ENCODE measurements at places on chromosomes 5 and 9. TPM values are rescaled to one million over a fixed set of nuclear protein-coding genes. Genes with fewer than 3 reads are reported as not detected.

- no peaks in the 10 kb centered on the region for H3K27me3 ChIP-seq
- no peaks in the 10 kb centered on the region for H3K4me1 ChIP-seq
- no peak overlapping the region for H3K27ac ChIP-seq
Observed at GRCh38 chr5:173953528-173954090, 35.4 kb upstream of the C5orf47 start.

DNA sequence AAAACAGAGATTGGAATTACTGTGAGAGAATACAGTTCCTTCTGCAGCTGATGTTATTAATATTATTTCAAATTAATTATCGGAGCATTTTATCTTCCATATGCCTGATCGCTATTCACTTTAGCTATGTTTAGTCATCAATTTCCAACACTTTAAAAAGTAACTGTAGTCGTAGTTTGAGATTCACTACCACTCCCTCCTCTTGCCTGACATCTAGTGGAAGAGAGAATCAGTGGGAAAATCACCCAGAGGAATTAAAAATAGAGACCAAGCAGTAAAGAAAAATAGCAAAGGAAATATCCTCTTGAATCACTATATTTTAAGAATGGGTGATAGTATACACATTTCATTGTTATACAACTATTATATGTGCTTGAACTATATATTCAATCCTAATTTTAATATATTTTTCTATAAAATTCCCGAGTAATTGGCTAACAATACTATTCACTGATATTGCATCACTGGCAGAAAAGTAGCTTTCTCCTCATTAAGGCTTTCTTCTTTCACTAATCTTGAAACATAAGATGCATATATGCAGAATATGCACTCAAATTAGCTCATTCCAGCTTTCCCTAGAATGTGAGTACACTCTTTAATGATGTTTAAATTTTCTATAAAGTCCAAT is 708.7 kb downstream of the CDH9 start:
- H3K4me3 ChIP-seq = no peak overlapping the region
- no peaks in the 10 kb centered on the region for H3K27me3 ChIP-seq
- H3K4me1 ChIP-seq = no peaks in the 10 kb centered on the region
- H3K27ac ChIP-seq = no peak overlapping the region
- no peak for DNase-seq
- H3K36me3 ChIP-seq = no peaks in the 10 kb centered on the region

DNA sequence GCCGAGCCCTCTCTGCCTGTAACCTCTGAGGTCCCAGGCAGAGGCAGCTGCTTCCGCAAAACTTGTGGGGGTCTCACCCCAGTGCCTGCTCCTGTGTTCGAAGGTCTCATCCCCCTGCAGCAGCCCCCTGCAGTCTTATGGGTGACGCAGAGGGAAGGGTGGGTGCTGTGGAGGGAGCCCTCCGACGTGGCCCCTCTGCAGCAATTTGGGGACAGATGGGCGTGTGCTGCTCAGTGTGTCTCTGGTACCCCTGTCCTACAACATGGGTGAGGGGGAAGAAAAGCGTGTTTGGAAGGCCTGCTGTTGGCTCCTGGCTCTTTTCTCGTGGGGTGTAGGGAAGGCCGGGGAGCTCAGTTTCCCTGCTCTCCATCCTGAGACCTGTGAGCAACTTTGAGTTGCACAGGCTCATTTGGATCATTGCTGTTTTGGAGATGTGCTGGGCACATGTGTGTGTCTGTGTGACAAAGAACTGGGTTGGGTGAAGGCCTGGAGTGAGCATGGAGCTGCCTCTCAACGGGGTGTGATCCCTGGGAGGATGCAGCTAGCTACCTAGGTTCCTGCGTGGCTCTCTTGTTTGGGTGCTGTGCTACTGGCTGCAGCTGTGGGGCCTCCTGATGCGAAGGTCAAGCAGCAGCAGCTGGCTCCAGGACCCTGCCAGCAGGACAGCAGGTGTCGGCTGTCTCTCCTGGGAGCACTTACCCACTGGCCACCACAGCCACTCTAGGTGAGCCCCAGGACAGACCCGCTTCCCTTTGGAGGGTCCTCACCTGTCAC is 179.6 kb upstream of the PITX1 start:
- no peaks in the 10 kb centered on the region for H3K27me3 ChIP-seq
- H3K4me1 ChIP-seq = peaks cover 36% of the 10 kb centered on the region
- no peak overlapping the region for H3K4me3 ChIP-seq

DNA sequence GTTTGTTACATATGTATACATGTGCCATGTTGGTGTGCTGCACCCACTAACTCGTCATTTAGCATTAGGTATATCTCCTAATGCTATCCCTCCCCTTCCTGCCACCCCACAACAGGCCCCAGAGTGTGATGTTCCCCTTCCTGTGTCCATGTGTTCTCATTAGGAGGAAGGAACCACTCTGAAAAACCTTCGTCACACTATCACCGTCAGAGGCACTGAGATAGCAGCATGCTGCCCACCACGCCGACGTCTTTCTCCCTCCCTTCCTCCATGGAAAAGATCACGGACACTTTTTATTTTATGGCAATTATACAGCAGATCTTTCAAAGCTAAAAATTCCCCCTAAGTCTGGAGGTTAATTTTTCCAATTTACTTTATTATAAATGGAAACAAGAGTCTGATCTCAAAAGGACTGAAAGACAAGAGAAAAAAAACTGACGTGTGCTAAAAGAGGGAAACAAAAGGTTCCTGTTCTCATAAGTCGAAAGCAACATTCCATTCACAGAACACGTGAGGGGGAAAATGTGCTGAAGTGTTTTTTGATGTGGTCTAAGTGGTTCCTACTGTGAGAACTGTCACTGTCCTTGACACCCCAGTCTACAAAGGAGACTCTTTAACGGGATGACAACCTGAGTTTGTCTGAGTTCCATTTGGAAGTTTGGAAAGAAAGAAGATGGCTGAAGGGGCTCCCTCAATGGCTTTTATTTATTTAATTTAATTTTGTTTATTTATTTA is 339.7 kb upstream of the IRX2 start:
- DNase-seq = no peak
- H3K4me3 ChIP-seq = no peak overlapping the region
- no peaks in the 10 kb centered on the region for H3K4me1 ChIP-seq
- no peaks in the 10 kb centered on the region for H3K36me3 ChIP-seq
- H3K27me3 ChIP-seq = no peaks in the 10 kb centered on the region

- H3K36me3 ChIP-seq = peaks cover 18% of the 10 kb centered on the region
- DNase-seq = no peak
- peak overlapping the region; percentile 62 for H3K4me3 ChIP-seq
- H3K27ac ChIP-seq = no peak overlapping the region
- H3K27me3 ChIP-seq = no peaks in the 10 kb centered on the region
- H3K4me1 ChIP-seq = peaks cover 17% of the 10 kb centered on the region
Observed at GRCh38 chr5:1343931-1344901, 683 bp downstream of the CLPTM1L start.

- H3K4me3 ChIP-seq = no peak overlapping the region
- no peaks in the 10 kb centered on the region for H3K27me3 ChIP-seq
- no peak overlapping the region for H3K27ac ChIP-seq
Observed at GRCh38 chr5:14256756-14257393, 113.7 kb downstream of the TRIO start.

- H3K27me3 ChIP-seq = no peaks in the 10 kb centered on the region
- H3K36me3 ChIP-seq = no peaks in the 10 kb centered on the region
- no peaks in the 10 kb centered on the region for H3K4me1 ChIP-seq
- no peak for DNase-seq
Observed at GRCh38 chr9:92970467-92970923, 23.2 kb downstream of the FGD3 start.

DNA sequence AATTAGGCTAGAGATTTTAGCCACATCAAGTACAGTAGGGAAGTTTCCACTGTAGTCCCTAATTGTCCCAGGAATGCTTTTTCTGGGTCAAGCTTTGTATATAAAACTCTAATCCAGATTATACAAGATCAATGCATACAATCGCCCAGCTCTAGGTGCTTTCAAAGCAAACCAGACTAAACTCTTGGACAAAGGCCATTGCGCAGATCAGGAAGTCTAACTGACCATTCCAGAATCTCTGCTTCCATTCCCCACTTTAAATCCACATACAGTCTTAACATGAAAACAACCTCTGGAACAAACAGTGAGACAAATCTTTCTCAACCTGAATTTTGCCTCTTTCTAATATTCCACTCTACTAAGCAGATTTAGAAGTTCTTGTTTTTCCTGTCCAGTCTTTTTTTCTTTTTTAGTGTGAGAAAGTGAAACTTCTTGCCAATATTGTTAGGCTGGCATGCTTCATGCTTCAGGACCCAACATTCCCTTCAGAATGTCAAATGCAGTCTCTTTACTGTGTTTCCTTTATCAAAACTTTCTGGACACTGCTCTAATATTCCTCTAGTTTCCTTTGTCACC is 76.1 kb downstream of the ITGA1 start:
- H3K27me3 ChIP-seq = no peaks in the 10 kb centered on the region
- peaks cover 14% of the 10 kb centered on the region for H3K36me3 ChIP-seq
- peaks cover 12% of the 10 kb centered on the region for H3K4me1 ChIP-seq
- peak overlapping the region; percentile 80 for H3K27ac ChIP-seq
- peak overlapping the region; percentile 40 for H3K4me3 ChIP-seq

- no peaks in the 10 kb centered on the region for H3K4me1 ChIP-seq
- no peaks in the 10 kb centered on the region for H3K27me3 ChIP-seq
- no peaks in the 10 kb centered on the region for H3K36me3 ChIP-seq
- H3K27ac ChIP-seq = no peak overlapping the region
- H3K4me3 ChIP-seq = no peak overlapping the region
Observed at GRCh38 chr5:94705427-94705826, 87.0 kb downstream of the SLF1 start.

The WHRN gene
- 3.9 TPM for total RNA-seq

Data from ascending aorta (tissue), 2 donors.